ENCODE measurements at places on chromosomes 1 and 21.

- DNase-seq = peak; percentile 38
Observed at GRCh38 chr1:236868625-236869467, 73.8 kb downstream of the MTR start.

DNA sequence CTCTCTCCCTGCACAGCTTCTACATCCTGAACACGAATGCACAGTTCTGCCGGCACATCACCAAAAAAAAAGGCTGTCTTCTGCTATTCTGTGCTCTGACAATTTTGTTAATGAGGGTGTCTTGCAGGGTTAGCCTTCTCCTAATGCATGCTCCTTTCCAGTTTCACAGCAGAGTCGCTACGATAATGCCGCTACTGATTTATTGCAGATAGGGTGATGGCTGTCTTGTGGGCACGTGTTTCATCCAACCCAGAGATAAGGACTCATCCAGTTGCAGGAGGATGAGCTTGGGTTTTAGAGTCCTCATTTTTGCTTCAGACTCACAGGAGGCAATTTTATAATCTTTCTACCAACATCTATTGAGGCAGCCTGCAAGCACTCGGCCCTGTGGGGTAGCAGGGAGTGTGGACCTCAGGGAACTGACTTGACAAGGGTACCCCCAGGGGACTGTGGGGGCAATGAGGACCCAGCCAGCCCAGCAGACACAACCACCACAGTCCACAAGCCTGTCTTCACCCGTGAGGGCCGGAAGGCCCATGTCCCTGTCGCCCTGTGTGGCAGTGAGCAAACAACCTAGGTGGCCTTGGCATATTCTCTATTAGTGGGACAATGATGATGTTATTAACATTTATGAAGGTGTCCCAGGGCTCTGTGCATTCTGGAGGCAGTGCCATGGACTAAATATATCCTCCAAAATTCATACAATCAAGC lies 15.4 kb upstream of the UTS2 start:
- no peak for DNase-seq

DNA sequence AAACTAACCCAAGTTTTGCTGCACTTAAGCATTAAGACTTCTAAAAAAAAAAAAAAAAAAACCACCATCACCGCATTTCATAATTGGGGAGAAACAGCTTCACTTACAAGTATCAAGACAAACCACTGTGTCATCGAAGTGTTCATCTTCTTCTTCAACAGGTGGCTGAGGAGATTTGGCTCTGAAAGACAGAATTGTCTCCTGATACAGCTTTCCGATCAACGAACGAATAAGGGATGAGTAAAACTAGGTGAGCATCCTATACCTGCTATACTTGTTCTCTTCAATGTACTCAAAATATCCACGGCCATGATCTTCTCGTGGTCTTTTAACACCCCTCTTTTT lies 2.0 kb downstream of the HNRNPU start:
- no peak for DNase-seq

DNA sequence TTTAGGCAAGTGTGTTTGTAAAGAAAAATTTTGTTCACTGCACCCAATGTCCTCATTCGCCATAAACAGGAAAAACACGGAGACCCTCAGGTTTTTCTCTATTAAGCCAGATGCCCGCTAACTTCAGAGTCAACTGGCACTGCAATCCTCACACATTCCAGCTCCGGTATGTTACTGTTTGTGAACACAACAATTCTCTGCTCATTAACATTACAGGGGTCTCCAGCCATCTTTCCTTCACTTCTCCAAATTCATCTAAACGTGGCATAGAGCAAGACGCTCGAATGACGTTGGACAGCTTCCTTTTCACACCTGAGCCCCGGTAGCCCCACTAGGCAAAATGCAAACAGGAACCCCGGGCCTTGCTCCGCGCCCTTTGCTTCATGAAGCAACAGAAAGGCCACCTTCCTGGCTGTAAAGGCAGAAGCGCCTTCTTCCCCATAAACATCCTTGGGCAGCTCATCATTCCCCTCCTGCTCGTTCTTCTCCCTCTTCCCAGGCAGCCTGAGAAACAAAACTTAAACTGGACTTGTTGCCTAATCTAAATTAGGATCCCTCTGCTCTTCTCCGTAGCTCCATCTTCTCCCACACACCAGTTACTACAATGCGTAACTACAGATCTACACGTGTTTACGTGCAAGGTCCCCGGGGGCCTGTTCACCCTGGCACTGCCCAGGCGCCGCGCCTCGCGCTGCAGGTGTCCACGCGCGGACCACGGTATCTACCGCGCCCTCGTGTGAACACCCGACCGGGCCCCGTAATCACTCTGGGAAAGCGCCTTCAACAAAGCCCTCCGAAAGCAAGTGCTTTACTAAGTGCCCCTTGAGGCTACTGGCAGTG lies 1.2 kb downstream of the LBR start:
- no peak for DNase-seq

DNA sequence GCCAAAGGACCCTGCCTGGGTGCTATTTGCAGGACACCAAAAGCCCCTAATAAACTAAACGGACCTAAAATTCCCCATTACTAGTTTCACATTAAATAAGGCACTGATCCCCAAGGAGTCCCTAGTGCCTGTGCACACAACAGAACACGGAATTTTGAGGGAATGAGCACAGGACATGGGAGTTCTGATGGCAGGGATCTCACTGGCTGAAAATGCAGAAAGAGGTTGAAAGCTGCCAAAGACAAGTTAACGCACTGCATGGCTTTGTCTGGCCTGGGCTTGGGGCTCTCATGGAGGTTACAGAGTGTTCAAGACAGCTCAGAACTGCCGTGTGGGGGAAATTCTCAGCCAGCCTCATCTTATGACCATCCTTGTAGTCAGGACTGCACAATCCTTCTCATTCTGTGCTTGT lies 15.6 kb upstream of the ATP1B1 start:
- DNase-seq = no peak

Measured in renal pelvis (tissue), 12 donors.